ENCODE measurements at places on chromosomes 13 and 19.

- no peak for DNase-seq
These were observed 38.0 kb downstream of the PHF11 start for GRCh38 chr13:49533591-49534269.

DNA sequence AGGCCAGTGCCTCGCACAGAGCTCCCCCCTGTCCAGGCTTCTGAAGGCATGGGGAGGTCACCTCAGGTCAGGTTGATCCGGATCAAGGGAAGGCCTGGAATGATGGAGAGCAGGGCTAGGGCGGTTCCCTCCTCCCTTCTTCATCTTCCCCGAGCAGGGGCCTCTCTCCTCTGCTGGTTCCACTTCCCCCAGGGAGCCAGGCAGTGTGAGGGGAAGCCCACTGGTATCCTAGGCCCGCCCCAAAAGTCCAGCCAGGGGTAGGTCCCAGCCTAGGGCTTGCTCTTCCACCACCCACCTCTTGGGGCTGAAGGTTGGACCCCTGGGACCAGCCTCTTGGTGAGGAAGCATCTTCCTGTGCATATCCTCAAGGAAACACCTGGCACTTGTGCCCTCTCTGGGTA, 16.4 kb upstream of the PRR19 start:
- no peak for DNase-seq

GRCh38 chr13:94390881-94391280, 88.6 kb downstream of the DCT start:
- DNase-seq = no peak

GRCh38 chr19:32343550-32344262, 1.7 kb upstream of the ZNF507 start:
- no peak for DNase-seq

- DNase-seq = no peak
These were observed 528.0 kb downstream of the DACH1 start for GRCh38 chr13:71339005-71339404.

DNA sequence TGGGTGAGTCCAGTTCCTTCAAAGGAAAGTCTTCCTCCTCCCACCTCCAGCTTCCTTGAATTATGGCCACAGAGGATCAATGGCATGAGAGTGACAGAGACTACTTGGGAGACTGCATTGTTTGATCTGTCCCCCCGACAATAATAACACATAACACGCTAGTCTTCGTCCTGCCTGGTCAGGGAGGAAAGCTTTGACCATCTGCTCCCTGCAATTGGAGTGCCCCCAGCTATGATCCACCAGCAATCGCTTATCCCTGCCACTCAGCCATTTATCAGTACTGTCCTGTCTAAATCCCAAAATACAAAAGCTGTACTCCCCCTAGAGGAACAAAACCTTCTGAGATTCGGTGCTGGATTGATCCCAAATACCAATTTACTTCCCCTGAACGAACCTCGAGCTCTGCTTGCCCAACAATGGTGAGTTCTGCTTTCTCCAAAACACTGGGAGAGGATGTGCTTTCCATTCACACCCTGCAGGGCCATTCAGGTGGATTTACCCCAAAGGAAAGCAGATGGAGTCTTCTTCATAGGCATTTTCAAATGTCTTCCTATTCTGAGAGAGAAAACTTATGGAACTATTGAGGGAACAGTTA, 466.7 kb downstream of the TSHZ3 start:
- DNase-seq = no peak

GRCh38 chr19:11096210-11096841, 7.1 kb downstream of the LDLR start:
- DNase-seq = no peak

DNA sequence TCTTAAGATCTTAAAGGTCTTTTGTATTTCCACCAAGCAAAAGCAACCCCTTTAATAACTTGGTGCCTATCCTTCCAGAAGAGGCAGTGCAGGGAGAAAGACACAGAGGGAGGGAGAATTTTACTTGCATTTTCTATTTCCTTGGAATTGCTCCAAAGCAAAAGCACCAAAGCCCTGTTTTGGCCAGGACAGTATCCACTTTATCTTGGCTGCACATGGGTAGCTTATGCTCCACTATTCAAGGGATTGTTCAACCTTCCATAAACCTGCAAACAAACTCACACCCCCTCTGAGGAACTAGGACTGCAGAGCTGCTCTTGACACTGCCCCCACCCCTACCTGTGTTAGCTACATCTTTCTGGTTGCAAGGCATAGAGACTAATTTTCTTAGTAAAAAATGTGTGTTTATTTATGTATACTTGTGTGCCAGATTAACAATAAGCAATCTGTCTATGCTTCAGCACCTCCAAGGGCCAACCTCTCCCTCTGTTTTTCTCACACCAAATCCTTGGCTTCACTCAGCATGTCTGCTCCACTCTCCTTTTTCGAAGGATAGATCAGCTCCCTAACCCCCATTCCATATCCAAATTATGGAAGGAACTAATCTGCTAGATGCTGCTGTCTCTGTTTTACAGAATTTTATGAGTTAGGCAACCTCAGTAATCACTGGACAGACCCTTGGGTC, 68.1 kb upstream of the KLF12 start:
- DNase-seq = no peak

- DNase-seq = no peak
These were observed 37.4 kb downstream of the FLT1 start for GRCh38 chr13:28457521-28457920.

Data from CD8-positive, alpha-beta memory T cell (primary cell).